ENCODE measurements at places on chromosomes 7 and 10.
A peak's percentile ranks its signal among the peaks of the same experiment; 100 is the strongest.

- DNase-seq = no peak
Measured at GRCh38 chr7:1810521-1810920, 140.4 kb downstream of the ELFN1 start.

GRCh38 chr10:34698248-34698831 lies 116.8 kb downstream of the PARD3 start:
- DNase-seq = no peak

DNA sequence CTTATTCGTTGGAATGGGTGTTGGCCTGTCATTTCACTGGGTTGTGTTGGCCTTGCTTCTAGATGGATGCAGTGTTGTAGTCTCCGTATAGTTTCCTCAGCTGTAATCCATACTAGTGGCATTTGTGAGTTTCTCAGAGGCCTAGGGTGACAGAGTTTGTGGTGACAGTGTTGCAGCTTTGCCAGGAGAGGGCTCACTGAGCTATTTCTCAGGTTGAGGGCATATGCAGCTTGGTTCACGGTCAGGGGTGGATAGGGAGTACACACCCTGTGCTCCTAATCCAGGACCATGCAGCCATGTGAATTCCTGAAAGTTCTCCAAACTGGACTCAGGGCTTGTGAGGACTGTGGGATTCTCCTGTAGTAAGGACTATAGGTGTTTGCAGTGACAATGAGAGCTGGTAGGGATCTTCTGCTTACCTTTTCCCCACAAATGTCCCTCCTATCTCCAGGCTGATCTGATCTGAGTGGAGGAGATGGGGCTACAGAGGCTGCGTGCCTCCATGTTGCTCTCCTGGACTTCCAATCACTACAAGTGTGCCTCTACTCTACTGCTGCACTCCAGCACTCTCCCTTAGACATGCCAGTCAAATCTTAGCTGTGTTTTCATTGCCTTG lies 229.0 kb downstream of the STK31 start:
- DNase-seq = peak; percentile 62

DNA sequence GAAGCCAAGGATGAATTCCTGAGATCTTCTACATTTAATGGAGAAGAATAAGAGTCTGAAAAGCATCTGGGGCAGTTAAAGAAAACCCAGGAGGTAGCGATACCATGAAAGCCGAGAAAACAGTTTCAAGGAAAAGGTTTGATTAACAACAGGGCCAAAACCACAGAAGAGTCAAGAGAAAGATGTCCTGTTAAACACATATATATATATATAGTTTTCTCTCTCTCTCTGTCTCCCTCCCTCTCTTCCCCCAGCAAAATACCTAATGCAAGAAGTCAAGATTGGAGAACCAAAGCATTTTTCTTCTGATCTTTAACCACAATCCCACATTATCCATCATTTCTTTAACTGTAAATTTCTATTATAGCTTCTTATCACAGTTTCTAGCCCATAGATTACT lies 261.4 kb downstream of the SNX13 start:
- no peak for DNase-seq

- DNase-seq = no peak
Measured at GRCh38 chr7:102925976-102926782, 13.4 kb downstream of the LRRC17 start.

DNA sequence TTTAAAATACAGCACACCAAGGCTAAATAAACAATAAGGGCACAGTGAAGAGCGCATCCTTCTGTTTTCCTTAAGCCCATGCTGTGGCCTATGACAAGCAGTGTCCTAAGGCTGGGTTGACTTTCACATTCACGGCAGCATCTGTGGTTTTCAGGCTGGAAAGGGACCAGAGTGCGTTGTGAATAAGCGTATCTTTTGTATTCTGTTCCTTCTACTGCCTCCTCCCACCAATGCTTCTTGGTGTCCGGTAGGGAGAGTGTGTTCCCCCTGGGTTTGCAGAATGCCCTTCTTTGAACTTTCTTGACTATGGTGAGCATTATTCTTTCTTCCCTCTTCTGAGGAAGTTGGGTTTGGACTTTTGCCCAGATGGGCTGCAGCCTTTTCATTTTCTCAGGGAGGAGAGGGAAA lies 73.6 kb downstream of the ABCA13 start:
- DNase-seq = no peak

GRCh38 chr7:88111140-88111743 lies 108.6 kb downstream of the SRI start:
- peak; percentile 8 for DNase-seq

- DNase-seq = no peak
Measured at GRCh38 chr7:18068745-18069144, 41.1 kb upstream of the PRPS1L1 start.

DNA sequence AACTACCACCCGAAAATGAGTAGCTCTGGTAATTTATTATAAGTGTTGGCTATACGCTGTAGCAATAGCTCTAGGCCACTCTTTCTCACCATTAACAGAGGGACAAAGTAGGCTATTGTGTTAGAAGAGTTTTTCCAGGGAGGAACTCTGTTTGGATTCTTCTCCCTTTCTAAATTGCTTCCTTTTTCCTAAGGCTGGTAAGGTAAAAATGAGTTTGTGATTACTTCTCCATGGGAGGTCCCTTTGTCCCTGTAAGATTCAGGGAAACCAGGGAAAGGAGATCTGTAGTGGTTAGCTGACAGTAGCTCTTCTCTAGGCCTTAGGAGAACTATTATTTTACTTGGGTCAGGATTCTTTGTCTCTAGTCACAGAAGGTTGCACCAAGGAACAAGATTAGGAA lies 23.2 kb upstream of the SEMA3E start:
- DNase-seq = no peak

- no peak for DNase-seq
Measured at GRCh38 chr7:33039257-33039902, 23.2 kb downstream of the NT5C3A start.

GRCh38 chr7:127625331-127625730 lies 7.4 kb upstream of the PAX4 start:
- DNase-seq = no peak

DNA sequence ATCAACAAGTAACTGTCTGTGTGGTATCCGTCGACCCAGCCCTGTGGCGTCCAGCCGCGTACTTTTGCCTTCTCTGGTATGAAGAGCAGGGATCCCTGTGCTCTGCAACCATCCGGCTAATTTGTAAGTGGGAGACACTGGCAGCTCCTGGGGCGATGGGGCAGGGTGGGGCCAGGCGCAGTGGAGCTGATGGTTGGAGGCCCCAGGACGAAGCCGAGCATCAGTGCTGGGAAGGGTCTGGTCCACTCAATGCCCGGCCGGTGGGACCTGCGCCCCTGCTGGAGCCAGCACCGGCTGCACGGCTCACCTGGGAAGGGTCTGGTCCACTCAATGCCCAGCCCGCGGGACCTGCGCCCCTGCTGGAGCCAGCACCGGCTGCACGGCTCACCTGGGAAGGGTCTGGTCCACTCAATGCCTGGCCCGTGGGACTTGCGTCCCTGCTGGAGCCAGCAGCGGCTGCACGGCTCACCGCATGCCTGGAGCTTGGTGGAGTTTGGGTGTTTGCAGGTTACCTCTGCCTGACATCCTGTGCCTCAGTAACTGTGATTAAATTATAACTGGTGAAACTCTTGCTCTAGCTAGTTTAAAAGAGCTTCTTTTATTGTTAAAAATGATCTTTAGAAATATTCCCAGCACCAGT lies 96.1 kb downstream of the NKX6-2 start:
- no peak for DNase-seq

DNA sequence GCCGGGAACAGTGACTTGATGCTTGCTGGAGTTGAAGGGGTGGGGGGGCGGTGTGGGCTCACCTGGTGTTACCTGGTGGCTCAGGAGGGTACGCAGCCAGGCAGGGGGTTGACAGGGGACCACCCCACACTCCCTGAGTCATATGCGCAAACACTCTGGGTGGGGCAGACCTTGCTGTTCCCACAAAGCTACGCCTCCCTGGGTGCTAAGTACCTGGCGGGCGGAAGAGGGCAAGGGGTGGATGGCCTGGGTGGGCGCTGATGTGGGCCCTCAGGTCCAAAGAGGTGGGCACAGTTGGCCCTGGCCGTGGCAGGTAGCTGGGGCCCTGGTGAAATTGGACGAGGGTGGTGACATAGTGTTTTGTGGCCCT lies 13.9 kb downstream of the STX1A start:
- no peak for DNase-seq

- no peak for DNase-seq
Measured at GRCh38 chr7:84372155-84372621, 177.6 kb upstream of the SEMA3A start.

GRCh38 chr7:122070834-122071233 lies 73.2 kb downstream of the AASS start:
- no peak for DNase-seq

DNA sequence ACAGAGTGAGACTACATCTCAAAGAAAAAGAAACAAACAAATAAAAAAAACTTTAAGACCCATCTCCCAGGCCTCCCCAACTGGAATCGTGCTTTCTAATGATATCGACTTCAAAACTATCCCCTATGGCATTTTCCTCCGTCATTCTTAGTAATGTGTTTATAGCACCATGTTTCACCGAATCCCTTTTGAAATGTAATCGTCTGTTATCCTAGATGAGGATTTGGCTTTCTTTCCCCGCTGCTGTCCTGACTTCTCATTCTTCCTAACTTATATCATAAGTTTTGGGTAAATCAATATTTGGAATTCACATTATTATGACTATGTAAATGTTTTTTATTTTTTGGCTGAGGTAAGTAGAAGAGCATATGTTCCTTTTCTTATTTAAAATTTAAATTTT lies 77.2 kb upstream of the ARHGAP21 start:
- no peak for DNase-seq

DNA sequence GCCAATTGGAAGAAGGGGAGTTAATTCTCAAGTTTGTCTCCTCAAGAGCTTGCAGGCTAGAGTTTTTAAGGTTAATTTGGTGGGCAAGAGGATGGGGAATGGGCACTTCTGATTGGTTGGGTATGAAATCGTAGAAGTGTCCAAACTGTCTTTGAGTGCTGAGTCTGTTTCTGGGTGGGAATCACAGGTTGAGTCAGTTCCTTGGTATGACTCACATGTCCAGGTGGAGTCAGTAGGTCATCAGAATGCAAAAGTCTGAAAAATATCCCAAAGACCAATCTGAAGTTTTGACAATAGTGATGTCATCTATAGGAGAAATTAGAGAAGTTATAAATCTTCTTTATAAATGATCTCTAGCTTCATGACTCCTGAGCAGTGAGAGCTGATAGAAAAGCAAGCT lies 1252.2 kb downstream of the REEP3 start:
- no peak for DNase-seq

DNA sequence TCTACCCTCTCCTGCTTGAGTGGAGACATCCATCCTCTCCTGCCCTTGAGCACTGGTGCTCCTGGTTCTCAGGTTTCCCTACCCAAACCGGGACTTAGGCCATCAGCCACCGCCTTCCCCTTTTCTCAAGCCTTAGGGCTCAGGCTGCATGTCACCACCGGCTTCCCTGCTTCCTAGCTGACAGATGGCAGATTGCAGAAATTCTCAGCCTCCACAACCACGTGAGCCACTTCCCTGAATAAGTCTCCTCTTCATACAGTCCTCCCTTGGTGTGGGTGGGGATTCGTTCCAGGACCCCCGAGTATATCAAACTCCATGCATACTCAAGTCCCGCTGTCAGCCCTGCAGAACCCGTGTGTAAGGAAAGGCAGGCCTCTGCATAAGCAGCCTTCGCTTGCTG lies 203.5 kb upstream of the ZNF32 start:
- no peak for DNase-seq

DNA sequence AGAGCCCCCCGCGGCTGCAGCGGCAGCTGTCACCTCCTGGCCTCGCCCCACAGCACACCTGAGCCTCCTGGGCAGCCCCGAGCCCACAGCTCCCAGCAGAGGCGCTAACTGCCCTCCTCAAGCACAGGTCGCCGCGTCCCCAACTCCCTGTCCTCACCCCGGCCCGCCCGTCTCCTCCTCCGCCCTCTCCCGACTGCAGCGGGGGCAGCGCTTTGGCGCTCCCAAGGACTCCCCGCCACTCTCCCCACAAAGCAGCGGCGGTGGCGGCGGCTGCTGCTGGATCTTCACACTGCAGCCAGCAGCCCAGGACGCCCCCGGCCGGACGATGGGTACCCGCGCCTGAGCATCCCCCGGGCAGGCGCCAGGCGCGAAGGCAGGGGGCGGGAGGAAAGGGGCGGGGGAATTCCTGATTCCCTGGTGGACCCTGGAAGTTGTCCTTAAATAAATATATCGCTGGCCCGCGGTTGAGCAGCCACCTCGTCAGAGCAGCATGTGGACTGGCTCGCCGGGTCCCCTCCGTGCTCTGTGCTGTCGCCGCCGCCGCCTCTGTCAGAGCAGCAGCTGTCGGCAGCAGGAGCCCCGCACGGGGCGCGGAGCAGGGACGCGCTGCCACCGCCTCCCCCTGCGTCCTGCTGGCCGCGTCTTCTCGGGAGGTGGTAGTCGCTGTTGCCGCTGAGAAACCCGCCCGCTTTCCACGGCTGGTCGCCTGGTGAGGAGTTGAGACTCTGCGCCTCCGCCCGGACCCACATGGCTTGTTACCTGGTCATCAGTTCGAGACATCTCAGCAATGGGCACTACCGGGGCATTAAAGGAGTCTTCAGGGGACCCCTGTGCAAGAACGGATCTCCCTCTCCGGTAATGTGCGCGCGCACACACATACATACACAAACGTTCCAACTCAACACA lies at the start of gene ZNF804B:
ZNF804B (plus strand) TSS at position 471 of the 906 bp plus-strand sequence; CDS start at position 748, 277 bp downstream.
- peak; percentile 39 for DNase-seq

GRCh38 chr10:117796130-117796745 lies 250.5 kb downstream of the RAB11FIP2 start:
- DNase-seq = no peak

GRCh38 chr10:123129618-123130271 lies 6.0 kb upstream of the HMX3 start:
- no peak for DNase-seq

DNA sequence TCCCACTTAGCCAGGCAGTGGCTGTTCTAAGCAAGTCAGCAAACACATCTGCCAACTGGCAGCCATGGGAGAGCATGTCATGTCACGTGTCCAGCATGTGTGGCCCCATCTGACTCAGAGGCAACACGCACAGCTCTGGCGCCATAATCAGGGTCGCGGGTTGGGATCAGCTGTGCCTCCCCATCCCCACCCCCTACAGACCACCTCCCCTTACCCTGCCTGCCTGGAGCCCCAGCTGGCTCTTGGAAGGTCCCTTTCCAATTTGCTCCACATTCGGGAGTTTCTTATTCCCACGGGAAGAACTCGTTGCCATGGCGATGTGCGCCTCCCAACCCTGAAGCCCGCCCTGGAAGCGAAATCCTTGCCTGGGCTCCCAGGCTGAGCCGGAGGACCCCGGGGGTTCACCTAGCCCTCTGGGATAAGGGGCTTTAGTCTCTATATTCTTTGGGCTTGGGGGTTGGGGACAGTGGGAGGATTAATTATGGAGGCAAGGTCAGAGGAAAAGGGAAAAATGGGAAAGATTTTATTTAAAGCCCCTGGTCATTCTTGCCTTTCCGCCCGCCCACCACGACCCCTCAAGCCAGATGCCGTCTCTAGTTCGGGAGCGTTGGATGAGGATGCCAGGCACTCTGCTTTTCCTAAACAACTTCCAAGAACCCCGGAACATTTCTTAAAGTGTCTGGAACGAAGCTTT lies 283.7 kb downstream of the ZEB1 start:
- DNase-seq = peak; percentile 24

DNA sequence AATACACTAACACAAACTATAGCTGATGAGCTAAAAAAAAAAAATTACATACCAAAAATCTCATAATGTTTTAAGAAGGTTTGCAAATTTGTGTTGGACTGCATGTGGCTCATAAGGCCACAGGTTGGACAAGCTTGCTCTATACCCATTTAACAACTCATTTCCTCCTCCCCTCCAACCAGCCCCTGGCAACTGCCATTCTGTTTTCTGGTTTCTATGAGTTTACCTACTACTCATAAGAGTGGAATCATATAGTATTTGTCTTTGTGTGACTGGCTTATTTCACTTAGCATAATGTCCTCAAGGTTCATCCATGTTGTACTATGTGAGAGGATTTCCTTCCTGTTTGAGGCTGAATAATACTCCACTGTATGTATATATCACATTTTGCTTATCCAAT lies 100.4 kb upstream of the ARHGAP21 start:
- DNase-seq = no peak

Data from HuH-7 (cell line).